Activated naive CD4-positive, alpha-beta T cell treated with Interleukin-2 at 50 U/mL for 16 hours (primary cell): ENCODE measurements at places on chromosomes 2 and 18.

GRCh38 chr2:240896871-240897692 lies 1.1 kb upstream of the MAB21L4 start:
- DNase-seq: no peak

- no peak for DNase-seq
These were observed 5.5 kb upstream of the MGAT4A start for GRCh38 chr2:98736464-98736889.

GRCh38 chr2:156486147-156486546 lies 50.0 kb downstream of the GPD2 start:
- DNase-seq: no peak

DNA sequence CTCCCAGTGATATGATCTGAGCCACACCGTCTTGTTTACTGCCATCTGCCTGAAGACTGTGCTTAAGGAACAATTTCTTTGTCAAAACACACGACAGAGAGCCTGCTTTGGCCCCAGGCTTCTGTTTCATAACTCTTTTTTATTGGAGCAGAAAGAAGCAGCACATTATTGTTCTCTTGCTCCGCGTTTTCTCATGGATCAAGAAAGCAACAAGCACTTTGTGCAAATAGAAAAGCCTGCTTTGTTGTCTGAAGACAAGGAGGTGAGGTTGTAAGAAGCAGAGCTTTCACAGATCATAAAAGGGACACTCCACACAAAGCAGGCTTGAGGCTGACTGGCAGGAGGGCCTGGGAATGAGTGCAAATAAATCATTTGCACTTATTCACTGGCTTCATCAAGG lies 118.3 kb upstream of the FAM136A start:
- DNase-seq: no peak

GRCh38 chr2:222710736-222711135 lies 39.3 kb downstream of the MOGAT1 start:
- DNase-seq: no peak

- DNase-seq: no peak
These were observed 119.4 kb downstream of the COPS8 start for GRCh38 chr2:237205043-237205541.

DNA sequence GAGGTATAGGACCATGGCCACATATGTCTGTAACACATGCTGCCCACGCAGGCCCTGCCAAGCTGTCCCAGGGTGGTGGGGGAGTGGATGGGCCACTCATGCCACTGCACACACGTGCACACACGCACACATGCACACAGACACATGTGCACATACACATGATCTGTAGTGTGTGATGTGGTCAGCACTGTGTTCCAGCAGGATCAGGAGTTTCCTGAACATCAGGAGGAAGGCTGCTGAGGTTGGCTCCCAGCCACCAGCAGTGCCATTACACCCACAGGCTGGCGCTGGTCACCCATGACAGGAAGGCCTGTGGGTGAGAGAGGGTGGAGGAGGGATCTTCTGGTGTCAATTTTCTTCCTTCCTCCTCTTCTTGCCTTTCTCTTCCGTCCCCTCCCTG lies 44.7 kb downstream of the POMC start:
- DNase-seq: no peak

- DNase-seq: no peak
These were observed 339.9 kb downstream of the ADCYAP1 start for GRCh38 chr18:1244397-1245122.
